NK-92 treated with Interleukin-12 subunit alpha and Interleukin-12 subunit beta, amount 100 ng/mL, for 24 hours (cell line): ENCODE measurements at places on chromosomes 7 and 10.

DNA sequence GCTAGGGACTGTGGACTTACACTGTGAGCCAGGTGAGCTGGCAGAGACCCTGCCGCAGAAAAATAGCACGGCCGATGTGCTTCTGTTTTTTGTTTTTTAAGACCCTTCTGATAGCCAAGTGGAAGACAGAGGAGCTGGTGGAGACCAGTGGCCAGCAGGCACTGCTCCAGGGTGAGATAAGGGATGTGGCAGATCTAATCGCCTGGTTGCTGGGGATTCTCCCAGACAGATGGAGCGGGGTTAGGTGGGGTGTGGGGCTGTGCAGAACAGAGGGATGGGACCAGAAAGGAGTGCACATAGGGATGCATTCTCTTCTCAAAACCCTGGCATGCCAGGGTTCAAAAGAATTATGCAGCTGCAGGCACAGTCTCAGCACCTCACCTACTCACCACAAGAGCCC, 82.2 kb downstream of the VOPP1 start:
- DNase-seq = no peak

- DNase-seq = no peak
Measured at GRCh38 chr7:55127622-55128081, 108.8 kb downstream of the EGFR start.

DNA sequence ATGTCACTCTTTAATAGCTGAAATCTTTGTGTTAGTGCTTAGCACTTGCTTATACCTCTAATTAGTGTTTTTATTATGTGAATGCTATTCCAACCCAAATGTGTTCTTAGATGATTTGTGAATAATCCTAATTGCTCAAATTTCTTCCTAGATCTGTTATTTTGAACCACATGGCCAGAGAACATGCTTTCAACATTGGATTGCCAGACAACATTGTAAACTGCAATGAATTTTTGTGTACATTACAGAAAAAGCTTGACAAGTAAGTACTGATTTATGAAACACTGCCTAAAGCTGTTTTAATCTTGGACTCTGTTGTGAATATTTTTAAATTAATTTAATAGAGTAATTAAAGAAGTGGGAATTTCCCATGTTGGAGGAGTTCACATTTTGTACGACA, 121.1 kb downstream of the ZNF277 start:
- DNase-seq = no peak

GRCh38 chr7:155192961-155193640, 104.6 kb upstream of the INSIG1 start:
- no peak for DNase-seq

GRCh38 chr7:29341156-29341555, 146.6 kb downstream of the CHN2 start:
- no peak for DNase-seq
